ENCODE measurements at places on chromosomes 2 and 18.
A peak's percentile ranks its signal among the peaks of the same experiment; 100 is the strongest.

DNA sequence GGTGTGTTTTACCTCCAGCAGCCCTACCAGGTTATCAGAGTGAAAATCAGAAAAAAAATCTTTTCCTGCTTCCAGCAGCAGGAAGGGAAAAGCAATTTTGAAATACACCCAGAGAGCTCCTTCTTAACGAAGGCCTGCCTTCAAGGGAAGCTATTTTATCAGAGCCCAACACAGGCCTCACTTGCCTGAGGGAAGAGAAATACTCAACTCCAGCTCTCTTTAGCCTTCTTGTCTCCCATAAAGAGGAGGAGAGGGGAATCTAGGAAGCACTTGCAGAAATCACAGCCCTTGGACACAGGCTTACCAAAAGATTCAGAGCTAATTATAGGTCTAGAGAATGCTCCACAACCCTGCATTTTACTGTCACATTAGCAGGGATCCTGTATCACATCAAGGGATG is 896.1 kb upstream of the CNTNAP5 start:
- no peak for DNase-seq

DNA sequence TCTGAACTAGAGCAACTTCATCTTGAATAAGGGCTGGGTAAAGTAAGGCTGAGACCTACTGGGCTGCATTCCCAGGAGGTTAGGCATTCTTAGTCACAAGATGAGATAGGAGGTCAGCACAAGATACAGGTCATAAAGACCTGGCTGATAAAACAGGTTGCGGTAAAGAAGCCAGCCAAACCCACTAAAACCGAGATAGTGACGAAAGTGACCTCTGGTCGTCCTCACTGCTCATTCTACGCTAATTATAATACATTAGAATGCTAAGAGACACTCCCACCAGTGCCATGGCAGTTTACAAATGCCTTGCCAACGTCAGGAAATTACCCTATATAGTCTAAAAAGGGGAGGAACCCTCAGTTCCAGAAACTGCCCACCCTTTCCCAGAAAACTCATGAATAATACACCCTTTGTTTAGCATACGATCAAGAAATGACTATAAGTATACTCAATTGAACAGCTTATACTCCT is 109.1 kb downstream of the FIGN start:
- DNase-seq, result no peak

DNA sequence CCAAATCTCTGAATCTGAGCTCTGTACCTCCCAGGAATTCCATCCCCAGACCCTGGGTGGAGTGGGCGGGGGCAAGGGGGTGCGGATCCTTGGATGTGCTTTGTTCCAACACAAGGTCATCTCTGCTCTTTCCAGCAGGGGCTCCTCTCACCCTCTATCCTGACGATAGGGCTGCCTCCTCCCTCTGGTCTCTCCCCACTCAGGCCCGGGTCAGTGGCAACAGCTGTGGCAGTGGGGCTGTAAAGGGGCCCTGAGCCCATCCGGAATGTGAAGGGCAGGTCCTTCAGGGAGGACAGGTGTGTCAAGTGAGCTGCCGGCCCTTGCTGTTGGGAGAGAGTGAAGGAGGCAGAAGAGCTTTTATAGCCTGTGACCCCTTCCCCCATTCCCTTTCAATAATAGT is 167.8 kb downstream of the CELF4 start:
- no peak for DNase-seq

- no peak for DNase-seq
Measured at GRCh38 chr2:113157897-113158753, 15.6 kb upstream of the PSD4 start.

GRCh38 chr18:10690035-10690329 is 164.2 kb downstream of the NAPG start:
- no peak for DNase-seq

- no peak for DNase-seq
Measured at GRCh38 chr2:3292416-3292815, 85.2 kb downstream of the EIPR1 start.

- DNase-seq, result peak; percentile 13
Measured at GRCh38 chr18:42414756-42415454, 459.9 kb downstream of the PIK3C3 start.

GRCh38 chr2:168239281-168239680 is 8.1 kb downstream of the STK39 start:
- no peak for DNase-seq

- DNase-seq, result no peak
Measured at GRCh38 chr2:106025796-106026195, 168.3 kb downstream of the UXS1 start.

- DNase-seq, result no peak
Measured at GRCh38 chr2:241111440-241111805, 9.3 kb upstream of the MTERF4 start.

DNA sequence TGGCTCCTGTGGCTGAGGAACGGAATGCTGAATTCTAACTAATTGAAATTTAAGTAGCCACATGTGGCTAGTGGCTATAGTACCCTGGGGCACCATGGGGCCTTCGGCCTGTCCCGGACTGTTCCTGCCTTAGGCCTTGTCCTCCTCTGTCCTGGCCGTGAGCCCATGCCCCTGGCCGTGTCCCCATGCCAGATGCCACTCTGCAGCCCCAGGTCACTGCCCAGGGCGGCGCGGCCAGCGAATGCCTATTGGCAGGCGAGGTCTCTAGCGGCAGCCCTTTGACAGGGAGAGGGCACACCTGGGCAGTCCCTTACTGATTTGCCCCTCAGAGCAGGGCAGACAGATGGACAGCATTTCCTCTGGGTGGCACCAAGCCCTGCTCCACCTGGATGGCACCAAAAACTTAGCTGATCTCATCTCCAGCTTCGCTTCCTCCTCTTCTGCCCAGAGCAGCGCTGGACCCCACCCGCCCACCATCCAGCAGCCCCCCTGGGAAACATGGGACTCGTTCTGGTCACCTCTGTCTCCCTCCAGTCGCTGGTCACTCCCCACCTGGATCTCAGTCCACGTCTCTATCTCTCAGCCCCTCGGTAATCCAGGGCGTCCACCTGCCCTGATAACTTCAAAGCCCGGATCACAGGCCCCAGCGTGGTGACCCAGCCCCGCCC is 1.1 kb upstream of the DGKD start:
- no peak for DNase-seq

DNA sequence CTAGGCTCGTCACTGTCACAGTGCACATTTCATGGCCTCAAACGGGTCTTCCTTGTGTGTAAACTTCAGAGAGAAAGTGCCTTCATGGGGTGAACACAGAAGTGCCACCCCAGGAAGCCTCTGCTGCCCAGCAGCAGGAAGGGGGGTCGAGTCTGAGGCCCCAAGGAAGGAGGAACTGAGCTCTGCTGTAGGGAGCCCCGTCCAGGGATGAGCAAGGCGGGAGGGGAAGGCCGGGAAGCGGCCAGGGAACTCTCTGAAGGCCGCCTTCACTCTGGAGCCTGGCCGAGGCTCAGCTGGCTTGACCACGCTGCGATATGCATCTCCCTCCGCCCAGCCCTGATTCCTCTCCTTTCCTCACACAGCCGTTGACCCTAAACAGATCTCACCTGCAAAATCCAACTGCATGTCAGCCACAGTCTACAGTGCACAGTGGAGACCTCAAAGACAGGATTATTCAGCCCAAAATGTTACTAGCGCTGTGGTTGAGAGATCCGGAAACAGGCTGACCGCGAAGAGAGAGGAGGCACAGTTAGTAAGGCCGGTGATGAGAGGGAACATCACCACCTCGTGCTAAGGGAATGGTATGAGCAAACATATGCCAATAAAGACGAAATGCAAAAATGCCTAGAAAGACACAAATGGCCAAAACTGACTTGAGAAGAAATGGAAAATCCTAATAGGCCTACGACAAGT is 34.2 kb upstream of the CTDP1 start:
- DNase-seq, result no peak

DNA sequence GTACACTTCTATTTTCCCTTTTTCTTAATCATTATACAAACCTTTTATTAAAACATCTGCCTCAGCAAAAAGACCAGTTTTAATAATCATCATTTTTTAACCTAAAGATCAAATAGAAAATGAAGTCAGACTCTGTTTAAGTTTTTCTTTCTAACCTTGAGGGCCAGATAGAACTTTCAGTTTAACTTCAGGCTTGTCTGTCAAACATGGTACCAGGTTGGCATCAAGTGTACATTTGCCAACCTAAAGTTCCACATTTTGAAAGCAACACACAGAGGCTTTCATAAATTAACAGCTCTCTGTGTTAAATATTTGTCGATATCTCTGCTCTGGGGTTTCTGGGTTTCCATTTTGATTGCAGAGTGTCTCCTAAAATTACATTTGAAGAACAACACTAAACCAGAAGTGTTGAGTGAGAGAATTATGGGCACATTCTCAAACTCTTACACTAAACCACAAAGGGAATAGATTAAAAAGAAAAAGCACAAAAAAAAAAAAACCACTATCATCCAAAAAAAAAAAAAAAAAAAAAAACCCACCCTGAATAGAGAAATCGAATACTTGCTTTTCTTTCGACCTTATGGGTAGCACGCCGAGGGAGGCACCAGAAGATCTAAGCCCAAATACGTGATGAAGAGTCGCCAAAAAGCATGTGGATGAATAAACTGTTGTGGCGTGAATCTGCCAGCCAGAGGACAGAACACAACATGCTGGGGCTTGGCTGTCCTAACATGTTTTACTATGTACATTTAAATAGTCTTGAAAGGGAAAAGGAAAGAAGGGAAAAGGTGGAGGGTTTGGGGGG is 166.2 kb downstream of the TCF4 start:
- DNase-seq, result peak; percentile 76

- no peak for DNase-seq
Measured at GRCh38 chr2:88182721-88183120, 12.6 kb downstream of the THNSL2 start.

- DNase-seq, result no peak
Measured at GRCh38 chr18:416930-417329, 83.6 kb downstream of the COLEC12 start.

DNA sequence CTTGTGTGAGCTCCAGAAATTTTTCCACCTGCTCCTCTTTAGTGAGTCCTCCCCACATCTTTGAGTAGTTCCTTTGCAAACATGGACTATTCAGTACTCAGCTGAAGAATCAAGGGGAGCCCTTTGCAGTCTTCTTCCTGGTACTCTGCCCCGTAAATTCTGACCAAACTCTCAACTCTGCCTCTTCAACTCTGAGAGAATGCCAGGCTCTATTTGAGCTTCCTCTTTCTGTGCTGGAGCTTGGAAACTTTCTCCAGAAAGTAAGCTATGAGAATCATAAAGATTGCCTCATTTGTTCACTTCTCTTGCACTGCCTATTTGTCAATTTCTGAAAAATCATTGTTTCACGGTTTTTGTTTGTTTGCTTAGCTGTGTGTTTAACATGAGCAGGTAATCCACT is 7.4 kb upstream of the STAT4 start:
- no peak for DNase-seq

DNA sequence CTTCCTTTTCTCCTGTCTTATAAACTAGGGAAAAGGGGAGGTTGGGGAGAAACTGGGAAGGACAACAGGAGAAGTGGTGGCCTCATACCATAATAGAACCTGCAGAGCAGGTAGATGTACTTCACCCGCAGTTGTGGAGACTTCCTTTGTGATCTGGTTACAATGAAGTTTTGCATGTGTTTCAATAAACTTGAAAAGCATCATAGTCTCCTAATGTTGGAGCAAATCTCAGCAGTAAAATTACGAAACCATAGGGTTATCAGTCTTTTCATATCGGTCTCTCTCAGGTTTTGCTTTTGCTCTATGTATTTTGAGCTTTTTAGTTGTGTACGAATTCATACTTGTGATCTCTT is 30.5 kb downstream of the ANO7 start:
- DNase-seq, result no peak

DNA sequence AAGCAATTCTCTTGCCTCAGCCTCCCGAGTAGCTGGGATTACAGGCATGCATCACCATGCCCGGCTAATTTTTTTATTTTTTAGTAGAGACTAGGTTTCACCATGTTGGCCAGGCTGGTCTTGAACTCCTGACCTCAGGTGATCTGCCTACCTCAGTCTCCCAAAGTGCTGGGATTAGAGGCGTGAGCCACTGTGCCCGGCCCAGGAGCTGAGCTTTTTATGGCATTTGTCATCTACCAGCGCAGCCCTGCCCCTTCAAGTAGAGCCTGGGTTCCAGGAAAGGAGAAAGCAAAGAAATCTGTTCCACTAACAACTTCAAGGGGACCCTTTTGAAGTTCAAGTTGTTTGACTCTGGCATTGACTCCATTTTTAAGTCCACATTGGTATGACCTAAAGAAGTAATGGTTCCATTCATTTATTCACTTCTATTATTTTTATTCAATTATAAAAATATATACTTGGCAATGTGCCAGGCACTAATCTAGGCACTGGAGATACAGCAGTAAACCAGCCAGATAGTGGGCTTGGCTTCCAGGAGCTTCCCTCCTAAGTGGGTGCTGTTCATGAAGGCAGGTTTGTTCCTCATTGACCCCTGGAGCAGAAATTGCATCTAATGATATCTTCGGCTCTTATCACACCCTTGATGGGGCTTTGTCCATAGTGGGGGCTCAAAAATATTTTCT is 8.0 kb upstream of the SFTPB start:
- no peak for DNase-seq

GRCh38 chr2:173860566-173860965 is 104.6 kb downstream of the SP3 start:
- no peak for DNase-seq

DNA sequence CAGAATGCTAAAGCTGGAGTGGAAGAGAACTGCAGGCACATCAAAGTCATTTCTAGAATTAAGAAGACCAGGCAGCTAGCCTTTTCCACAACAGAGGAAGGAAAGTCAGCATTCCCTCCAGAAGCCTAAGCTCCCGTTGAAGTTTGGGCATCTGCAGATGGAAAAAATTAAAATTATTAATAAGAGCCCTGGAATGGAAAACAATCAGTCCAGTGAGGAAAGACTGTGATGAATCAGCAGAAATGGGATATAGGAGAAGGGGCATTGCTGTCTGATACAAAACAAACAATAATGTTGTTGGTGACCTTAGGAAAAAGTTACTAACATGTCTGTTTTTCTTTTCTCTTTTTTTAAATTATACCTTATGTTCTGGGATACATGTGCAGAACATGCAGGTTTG is 450.7 kb upstream of the SLC14A2 start:
- peak; percentile 44 for DNase-seq

GRCh38 chr2:183207110-183207509 is 82.9 kb downstream of the NUP35 start:
- DNase-seq, result no peak

GRCh38 chr2:113000436-113000835 is 4.8 kb upstream of the IL36A start:
- no peak for DNase-seq

- no peak for DNase-seq
Measured at GRCh38 chr2:195038153-195038552, 618.9 kb upstream of the SLC39A10 start.

GRCh38 chr2:72979896-72980295 is 62.6 kb downstream of the EMX1 start:
- DNase-seq, result no peak

GRCh38 chr2:156700681-156701080 is 264.5 kb downstream of the GPD2 start:
- DNase-seq, result no peak

All from fibroblast of skin of left quadriceps (primary cell).